ENCODE measurements at places on chromosomes 7 and 10. TPM values are rescaled to one million over a fixed set of nuclear protein-coding genes. Genes with fewer than 3 reads are reported as not detected.

LBX1 gene
- 17.5 TPM for total RNA-seq

SIRT1 gene
- 27.2 TPM for total RNA-seq

RHOBTB1 gene
- 149 TPM for total RNA-seq

IFIT1B gene
- total RNA-seq, result not detected

WNT8B gene
- 0.44 TPM for total RNA-seq

SPDYE18 gene
- total RNA-seq, result not detected

LSM8 gene
- total RNA-seq, result 80.9 TPM

MEST gene
- 4.6 TPM for total RNA-seq

TMEM176A gene
- not detected for total RNA-seq

BLOC1S2 gene
- 129 TPM for total RNA-seq

NUDT13 gene
- total RNA-seq, result not detected

GPR22 gene
- total RNA-seq, result not detected

FAM131B gene
- 0.31 TPM for total RNA-seq

NUTM2D gene
- 1.1 TPM for total RNA-seq

UCN3 gene
- total RNA-seq, result not detected

STOX1 gene
- 1.5 TPM for total RNA-seq

FEZF1 gene
- total RNA-seq, result not detected

RELN gene
- total RNA-seq, result not detected

ANKIB1 gene
- 46.3 TPM for total RNA-seq

AASS gene
- 0.18 TPM for total RNA-seq

ASIC3 gene
- not detected for total RNA-seq

GIMAP7 gene
- total RNA-seq, result not detected

CDHR1 gene
- not detected for total RNA-seq

IDI2 gene
- not detected for total RNA-seq

GARIN1A gene
- total RNA-seq, result 0.81 TPM

CHST3 gene
- total RNA-seq, result 26.6 TPM

C10orf62 gene
- not detected for total RNA-seq

SH2D4B gene
- total RNA-seq, result not detected

CC2D2B gene
- total RNA-seq, result not detected

CHAT gene
- not detected for total RNA-seq

STAG3 gene
- total RNA-seq, result 3.3 TPM

PLPP4 gene
- not detected for total RNA-seq

CALHM3 gene
- total RNA-seq, result not detected

LLCFC1 gene
- not detected for total RNA-seq

RAPGEF5 gene
- 3.6 TPM for total RNA-seq

SNCG gene
- 71.1 TPM for total RNA-seq

C10orf105 gene
- total RNA-seq, result not detected

NUTM2A gene
- total RNA-seq, result not detected

ELN gene
- not detected for total RNA-seq

VWDE gene
- 0.37 TPM for total RNA-seq

HABP2 gene
- total RNA-seq, result not detected

FAM25C gene
- not detected for total RNA-seq

EEF1AKMT2 gene
- total RNA-seq, result 35.6 TPM

LRIT1 gene
- total RNA-seq, result not detected

TMEM248 gene
- total RNA-seq, result 78.8 TPM

ENO4 gene
- total RNA-seq, result 0.49 TPM

DGKI gene
- total RNA-seq, result 0.06 TPM

NACAD gene
- not detected for total RNA-seq

RPA3 gene
- total RNA-seq, result 170 TPM

PNLIPRP2 gene
- total RNA-seq, result not detected

EBF3 gene
- total RNA-seq, result 0.24 TPM

NPC1L1 gene
- not detected for total RNA-seq

HOXA10 gene
- total RNA-seq, result 23.0 TPM

PEX1 gene
- total RNA-seq, result 20.7 TPM

FAM53B gene
- 21.4 TPM for total RNA-seq

PAX4 gene
- not detected for total RNA-seq

GNGT1 gene
- total RNA-seq, result not detected

All from G401 (cell line).